Activated CD4-positive, alpha-beta T cell treated with anti-CD3 and anti-CD28 coated beads for 36 hours (primary cell): ENCODE measurements at places on chromosomes 2 and 18.

- no peak overlapping the region for H3K4me3 ChIP-seq
- H3K36me3 ChIP-seq: no peaks in the 10 kb centered on the region
- no peaks in the 10 kb centered on the region for H3K4me1 ChIP-seq
- DNase-seq: no peak
Measured at GRCh38 chr2:133452583-133452982, 115.7 kb downstream of the NCKAP5 start.

DNA sequence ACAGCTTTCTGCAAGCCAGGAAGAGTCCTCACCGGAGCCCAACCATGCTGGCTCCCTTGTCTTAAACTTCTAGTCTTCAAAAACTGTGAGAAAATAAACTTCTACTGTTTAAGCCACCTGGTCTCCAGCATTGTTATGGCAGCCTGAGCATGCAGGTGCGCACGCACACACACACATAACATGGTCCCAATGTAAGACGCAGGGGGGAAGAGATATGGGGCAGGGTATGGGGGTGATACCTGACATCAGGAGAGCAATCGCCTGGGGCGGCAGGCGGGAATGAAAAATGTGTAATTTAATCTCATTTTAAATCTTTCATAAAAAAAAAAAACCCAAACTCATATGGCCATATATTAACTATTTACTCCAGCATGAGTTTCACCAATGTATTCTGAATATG lies 18.0 kb downstream of the HJURP start:
- no peak overlapping the region for H3K4me3 ChIP-seq
- no peak for DNase-seq
- H3K27ac ChIP-seq: no peak overlapping the region
- H3K27me3 ChIP-seq: no peaks in the 10 kb centered on the region
- peaks cover 14% of the 10 kb centered on the region for H3K4me1 ChIP-seq

DNA sequence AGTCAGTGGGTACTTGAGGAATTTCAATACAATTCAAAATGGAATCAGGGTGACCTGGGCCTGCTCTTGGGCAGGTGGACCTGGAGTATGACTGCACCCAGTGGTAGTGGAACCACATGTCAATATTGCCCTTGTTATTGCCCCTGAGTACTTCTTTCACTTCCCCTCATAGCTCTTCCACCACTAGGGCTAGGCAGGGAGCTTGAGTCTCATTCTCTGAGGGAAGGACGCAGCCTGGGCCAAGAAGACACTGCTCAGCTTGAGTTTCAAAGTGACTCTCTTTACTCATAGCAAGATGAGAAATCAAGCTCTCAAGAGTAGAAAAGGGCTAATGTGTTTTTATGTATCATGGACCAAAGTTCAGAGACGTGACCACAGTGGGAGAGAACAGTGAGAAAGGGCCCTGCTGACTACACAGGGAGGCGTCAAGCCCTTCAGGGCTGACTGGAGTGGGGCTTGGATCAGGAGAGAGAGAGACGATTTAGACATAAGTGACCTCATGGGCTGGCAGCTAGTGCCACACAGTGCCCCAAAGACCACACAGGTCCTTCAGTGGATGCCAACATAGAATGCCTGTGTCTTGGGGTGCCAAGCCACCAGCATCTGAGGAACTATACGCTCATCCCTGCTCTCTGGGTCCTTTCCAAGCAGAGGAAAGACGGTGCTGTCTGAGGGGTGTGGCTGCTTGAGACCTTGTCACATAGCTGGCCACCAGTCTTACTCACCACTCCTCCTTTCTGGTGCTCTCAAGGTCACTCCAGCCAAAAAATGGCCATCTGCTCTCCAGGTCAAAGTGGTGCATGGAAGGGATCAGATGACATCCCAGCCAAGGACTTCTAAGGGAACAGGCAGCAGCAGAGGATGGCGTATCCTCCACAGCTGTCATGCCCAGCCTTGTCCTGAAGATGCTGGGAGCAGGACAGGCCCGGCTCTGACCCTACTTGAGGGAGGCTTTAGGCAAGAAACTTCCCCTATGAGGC lies 13.0 kb downstream of the PTMA start:
- peaks cover 7% of the 10 kb centered on the region for H3K4me1 ChIP-seq
- no peaks in the 10 kb centered on the region for H3K27me3 ChIP-seq
- H3K27ac ChIP-seq: no peak overlapping the region
- H3K4me3 ChIP-seq: no peak overlapping the region
- DNase-seq: no peak
- no peaks in the 10 kb centered on the region for H3K36me3 ChIP-seq

- DNase-seq: no peak
- H3K4me3 ChIP-seq: no peak overlapping the region
- H3K36me3 ChIP-seq: no peaks in the 10 kb centered on the region
- no peak overlapping the region for H3K27ac ChIP-seq
- no peaks in the 10 kb centered on the region for H3K4me1 ChIP-seq
Measured at GRCh38 chr2:145090841-145091761, 571.2 kb upstream of the ZEB2 start.

DNA sequence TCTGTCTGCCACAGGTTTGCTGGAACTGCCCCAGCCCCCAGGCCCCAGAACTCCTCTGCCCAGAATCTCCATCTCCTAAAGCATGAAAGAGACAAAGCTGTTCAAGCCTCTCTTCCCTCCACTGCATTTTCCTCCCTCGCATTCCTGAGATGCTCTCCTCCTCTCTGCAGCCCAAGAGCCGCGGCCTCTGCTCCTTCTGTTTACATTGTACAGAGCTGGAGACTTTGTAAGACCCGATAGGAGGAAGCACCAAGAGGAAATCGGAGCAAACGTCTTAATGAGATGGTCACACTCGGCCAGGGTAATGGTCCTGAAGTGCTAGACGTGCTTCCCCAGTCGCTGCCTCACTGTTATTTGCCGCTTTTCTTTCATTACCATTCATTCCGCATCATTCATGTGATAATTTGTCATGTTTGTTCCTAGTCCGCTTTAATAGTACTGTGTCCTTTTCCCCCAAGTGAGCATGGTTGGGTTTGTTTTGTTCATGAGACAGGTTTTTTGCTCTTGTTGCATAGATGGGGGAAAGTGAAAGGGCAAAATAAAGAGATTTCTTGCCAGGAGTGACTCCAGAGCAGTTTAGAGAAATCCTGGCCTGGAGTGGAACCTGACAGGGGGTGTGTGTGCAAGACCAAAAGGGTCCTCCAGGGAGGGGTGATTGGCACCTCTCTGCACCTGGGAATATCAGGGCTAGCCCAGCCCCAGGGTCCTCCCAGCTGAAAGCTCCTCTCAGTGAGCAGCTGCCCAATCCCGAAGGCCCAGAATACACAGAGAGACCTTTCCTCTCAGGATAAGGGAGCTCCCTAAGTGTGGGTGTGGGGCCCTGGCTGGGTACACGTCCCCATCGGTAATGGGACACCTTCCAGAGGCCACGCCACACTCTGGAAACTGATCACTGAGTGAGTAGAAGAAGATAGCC lies 44.9 kb upstream of the ID2 start:
- H3K27me3 ChIP-seq: no peaks in the 10 kb centered on the region
- peaks cover 6% of the 10 kb centered on the region for H3K4me1 ChIP-seq
- H3K36me3 ChIP-seq: no peaks in the 10 kb centered on the region
- no peak overlapping the region for H3K27ac ChIP-seq

- no peaks in the 10 kb centered on the region for H3K36me3 ChIP-seq
- H3K27me3 ChIP-seq: no peaks in the 10 kb centered on the region
- H3K27ac ChIP-seq: no peak overlapping the region
- DNase-seq: no peak
- no peak overlapping the region for H3K4me3 ChIP-seq
Measured at GRCh38 chr2:107322416-107322815, 436.4 kb upstream of the ST6GAL2 start.
